Cortex of kidney (tissue), 1 donor: ENCODE measurements at places on chromosomes 3 and 15.

- DNase-seq = no peak
Measured at GRCh38 chr15:58734859-58735258, 14.6 kb downstream of the ADAM10 start.

GRCh38 chr3:150141790-150142326, 171.2 kb upstream of the PFN2 start:
- DNase-seq = no peak

- no peak for DNase-seq
Measured at GRCh38 chr15:64599226-64599625, 138.8 kb downstream of the ZNF609 start.

DNA sequence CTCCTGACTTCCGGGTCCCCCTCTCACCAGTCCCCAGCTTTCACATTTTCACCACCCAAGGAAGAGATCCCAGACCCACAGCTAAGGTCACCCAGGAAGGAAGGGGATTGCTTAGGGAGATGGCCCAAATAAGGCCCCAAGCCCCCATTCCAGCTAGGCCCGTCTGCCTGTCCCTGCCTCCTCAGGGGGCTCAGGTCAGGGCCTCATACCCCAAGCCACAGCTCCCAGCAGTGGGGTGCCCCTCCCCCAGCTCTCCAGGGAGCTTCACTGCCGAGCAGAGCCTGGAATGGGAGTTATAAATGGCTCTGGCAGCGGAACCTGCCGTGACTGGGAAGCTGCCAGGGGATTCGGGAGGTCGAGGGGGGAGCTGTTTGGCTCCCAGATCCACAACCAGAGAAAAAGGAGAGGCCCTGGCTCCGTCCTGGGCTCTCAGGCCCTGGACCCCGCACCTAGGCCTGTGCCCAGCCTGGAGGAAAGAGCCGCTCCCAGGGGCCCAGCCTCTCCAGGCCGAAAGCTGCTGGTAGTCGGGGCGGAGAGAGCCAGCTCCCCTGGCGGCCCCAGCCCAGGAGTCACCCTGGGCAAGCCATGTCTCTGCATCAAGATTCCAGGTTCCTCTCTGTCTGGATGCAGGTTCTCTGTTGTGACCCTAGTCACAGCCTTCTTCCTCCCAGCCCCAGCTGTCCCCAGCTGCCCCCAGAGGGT, 550 bp downstream of the CCDC9B start:
- no peak for DNase-seq

DNA sequence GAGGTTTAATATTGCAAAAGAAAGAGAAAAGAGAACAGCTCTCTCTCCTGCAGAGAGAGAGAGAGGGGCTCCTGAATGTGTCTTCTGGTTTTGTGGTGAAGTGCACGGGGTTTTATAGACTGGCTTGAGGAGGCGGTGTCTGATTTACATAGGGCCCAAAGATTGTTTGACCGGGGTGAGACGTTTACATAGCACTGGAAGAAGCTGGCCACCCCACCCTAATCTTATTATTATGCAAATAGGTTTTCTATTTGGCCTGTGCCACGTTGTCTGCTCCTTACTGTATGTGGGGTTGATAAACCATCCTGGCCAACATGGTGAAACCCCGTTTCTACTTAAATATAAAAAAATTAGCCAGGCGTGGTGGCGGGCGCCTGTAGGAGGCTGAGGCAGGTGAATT, 268.6 kb downstream of the SV2B start:
- DNase-seq = no peak

- DNase-seq = no peak
Measured at GRCh38 chr15:40055576-40056293, 16.8 kb upstream of the SRP14 start.

GRCh38 chr3:102790747-102791325, 356.0 kb downstream of the ZPLD1 start:
- DNase-seq = no peak

DNA sequence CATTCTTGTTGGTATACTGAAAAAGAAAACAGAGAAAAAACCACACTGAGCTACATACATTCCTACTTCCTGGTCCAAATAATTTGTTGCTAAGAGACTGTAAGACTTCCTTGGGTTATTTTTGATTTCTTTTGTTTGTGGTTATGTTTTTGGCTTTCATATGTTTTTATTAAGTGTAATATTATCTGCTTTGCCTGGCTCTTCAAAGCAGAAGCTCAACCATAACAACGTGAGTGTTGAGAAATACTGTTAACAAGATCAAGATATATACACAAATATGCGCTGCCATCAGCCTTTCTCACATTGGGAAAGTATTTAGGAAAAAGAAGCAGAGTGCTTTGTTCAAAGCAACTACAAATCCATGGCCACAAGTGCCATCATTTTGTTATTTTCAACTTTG, 556.2 kb upstream of the CBLB start:
- DNase-seq = no peak

DNA sequence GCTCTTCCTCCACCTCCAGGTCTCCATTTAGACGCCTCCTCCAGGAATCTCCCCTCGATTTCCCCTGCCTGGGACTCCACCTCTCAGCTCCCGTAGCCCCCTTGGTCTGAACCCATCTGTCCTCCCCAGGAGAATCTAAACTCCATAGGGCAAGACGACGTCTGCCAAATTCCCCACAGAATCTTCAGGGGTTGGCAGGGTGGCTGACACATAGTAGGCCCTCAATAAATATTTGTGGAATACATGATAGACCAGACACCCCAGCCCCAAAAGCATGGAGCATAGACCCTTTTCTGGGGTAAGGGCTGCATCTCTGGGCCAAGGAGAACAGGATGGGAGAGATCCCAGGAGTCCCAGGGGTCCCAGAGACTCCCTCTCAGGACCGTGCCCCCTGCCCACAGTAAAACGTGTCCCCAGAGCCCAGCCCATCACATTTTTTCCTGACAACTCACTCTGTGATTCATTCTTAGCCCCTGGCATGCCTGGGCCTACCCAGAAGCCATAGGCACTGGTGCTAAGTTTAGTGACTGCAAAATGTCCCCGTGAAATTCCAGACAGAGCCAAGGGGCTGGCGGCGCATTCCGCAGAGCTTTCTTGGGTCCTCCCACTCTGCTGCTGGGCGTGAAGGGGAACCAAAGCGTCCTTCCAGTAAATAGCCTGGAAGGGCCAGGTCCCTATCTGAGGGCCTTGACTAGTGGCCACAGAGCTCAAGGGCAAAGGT, 78.0 kb upstream of the SLC6A6 start:
- DNase-seq = no peak

- DNase-seq = no peak
Measured at GRCh38 chr3:192930577-192930976, 12.9 kb upstream of the MB21D2 start.

DNA sequence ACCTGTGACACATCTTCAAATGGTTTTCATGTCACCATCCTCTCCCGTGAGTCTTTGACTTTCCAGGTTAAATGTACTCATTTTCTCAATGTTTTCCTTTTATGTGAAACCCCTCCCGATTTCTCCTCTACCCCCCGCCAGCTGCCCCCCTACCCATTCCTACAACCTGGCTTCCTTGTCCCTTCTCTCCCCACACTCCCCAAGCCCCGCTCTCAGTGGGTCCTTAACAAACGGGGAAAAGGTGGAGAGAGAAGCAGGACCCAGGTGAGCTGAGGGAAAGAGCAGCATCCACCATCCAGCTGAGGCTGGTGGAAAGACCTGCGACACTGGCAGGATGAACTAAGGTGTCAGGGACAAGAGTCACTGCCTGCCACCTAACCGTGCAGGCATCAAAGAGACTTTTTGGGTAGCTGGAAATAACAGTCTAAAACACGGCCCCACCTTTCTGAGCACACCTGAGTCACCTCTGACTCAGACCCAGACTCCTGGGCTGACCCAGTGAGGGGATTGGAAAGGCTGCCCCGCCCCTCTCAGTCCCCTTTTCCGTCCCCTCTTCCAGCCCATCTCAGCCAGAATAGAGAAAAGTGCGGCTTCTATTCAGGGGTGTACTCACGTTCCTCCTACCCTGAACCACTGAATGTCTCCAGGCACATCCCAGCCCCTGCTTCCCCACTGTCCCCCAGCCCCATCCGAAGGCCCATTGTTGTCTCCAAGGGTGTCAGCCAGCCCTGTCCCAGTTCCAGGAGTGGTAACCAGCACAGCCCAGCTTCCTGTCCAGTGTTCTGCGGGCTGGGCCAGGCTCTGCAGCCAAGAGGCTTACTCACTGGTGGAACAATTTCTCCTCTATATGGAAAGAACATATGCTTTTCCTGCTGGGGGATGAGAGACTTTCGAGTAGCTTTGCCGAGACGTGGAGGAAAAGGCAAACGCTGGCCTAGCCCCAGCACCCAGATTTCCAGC, 20.4 kb downstream of the ISG20 start:
- DNase-seq = no peak

DNA sequence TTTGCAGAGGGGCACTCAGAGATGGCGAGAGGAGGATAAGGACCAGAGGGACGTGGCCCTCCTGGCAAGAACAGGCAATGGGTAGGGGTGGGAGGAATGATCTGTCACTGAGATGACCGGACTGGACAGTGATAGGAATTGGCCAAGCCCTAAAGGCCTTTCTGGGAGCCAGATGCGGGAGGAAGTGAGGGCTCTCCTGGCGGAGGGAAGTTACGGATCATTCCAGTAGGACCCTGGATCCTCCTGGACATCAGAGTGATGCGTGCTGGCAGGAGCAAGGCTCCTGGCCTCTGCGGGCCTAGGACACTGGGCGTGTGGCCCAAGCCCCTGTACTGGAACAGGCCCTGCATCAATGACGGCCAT, 23.4 kb downstream of the KIF7 start:
- DNase-seq = no peak
